Activated T-cell treated with anti-CD3 and anti-CD28 coated beads, Interleukin-2, amount 50 U/mL, for 48 hours (primary cell): ENCODE measurements at places on chromosomes 13 and 19.

DNA sequence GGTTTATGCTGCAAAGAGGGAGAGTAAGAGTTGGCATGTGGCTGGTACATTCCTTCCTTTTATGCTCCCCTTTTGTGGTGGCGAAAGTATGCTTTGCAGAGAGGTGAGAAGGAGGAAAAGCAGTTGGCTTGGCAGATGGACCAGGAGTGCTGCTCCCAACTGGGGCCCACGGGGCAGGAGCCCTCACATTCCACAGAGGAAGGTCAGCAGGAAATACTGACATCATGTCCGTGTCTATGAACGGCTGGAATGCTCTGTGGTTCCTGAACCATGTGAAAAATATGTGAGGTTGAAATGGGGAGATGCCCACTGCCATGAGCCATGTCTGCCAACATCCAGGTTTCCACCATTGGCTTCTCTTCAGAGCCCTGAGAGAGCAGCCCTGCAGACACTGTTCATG is 33.3 kb upstream of the GAS6 start:
- no peak for DNase-seq

DNA sequence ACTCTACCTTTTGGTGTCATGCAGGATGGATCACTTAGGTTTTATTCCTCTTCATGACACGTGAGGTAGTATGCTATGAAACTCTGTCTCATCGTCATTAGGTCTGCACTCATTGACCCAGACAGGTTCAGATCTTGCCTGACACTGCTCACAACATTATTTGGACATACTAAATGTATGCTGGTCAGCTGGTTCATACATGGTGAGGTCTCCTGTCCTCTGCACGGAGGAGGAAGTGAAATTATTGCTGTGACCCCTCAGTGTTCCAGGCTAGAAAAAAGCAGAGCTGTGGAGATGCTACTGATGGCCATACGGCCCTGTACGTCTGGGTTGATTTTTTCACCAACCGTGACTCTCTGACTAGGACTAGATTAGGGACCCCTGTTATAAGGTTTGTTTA is 35.8 kb downstream of the LATS2 start:
- no peak for DNase-seq

GRCh38 chr19:51006406-51006805 is 5.0 kb upstream of the KLK8 start:
- no peak for DNase-seq

DNA sequence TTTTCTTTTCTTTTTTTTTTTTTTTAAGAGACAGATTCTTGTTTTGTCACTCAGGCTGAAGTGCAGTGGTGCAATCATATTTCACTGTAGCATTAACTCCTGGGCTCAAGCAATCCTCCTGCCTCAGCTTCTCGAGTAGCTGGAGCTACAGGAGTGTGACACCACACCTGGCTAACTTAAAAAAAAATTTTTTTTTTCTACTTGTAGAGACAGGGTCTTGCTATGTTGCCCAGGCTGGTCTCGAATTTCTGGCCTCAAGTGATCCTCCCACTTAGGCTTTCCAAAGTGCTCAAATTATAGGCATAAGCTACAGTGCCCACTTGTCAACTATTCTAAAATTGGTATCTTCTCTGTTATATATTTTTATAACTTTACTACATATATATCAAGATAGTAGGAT is 6.6 kb downstream of the ELF1 start:
- no peak for DNase-seq

- no peak for DNase-seq
Measured at GRCh38 chr19:34900245-34900644, 26.5 kb upstream of the ZNF30 start.

- no peak for DNase-seq
Measured at GRCh38 chr13:62305756-62306155, 890.1 kb upstream of the PCDH20 start.

DNA sequence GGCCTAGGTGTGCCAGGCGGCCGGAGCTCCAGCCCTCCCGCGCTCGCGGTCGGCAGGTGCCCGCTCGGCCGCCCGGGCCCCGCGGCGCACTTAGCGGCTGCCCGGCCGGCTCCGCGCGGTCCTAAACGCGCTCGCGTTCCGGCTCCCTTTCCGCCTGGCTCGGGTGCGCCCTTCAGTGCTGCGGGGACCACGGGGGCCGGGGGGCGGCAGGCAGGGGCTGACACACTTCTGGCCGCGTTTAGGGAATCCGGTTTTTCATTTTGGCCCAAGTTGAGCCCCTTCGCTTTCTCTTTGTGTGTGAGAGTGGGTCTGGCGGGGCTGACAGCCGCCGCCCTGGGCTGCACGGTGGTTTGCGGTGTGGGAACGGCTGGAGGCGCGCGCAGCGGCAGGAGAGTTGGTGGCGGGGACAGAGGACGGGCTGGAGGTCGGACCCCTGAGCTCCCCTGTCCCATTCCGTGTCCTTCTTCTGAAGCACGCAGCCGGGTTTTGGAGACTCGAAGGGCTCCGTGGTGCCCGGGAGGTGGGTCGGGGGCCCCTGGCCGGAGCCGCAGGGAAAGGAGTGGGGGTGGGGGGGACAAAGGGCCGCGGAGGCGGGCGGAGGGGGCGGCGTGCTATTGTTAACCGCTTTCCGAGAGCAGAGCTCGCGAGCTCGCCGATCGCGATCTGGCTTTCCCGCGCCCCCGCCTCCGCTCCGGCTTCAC is 3.1 kb downstream of the FGF9 start:
- DNase-seq, result peak; percentile 53

GRCh38 chr13:112835344-112835743 is 133.7 kb upstream of the MCF2L start:
- DNase-seq, result no peak

GRCh38 chr19:29866011-29866410 is 54.2 kb downstream of the CCNE1 start:
- no peak for DNase-seq

- DNase-seq, result no peak
Measured at GRCh38 chr13:74841123-74841522, 640.8 kb downstream of the TBC1D4 start.

DNA sequence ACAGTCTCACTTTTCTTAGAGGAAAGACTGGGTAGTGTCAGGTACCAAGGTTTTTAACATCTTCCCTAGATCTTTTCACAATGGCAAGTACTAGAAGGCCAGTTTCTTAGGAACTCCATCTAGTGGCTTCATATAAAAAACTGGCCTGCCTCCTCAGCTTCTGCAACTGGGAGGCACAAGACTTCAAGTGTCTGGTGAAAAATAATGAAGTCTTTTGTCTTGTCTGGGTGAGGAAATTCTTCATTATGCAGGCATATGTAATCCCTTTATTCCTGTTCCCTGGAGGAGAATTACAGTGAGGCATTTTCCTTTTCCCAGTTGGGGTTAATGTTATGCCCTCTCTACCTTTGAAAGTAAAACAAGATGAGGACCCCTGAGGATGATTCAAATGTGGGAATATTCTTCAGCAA is 300.5 kb downstream of the NALCN start:
- no peak for DNase-seq

GRCh38 chr13:60689571-60689970 is 292.6 kb downstream of the TDRD3 start:
- no peak for DNase-seq

GRCh38 chr19:41888926-41889325 is 5.9 kb downstream of the ARHGEF1 start:
- peak; percentile 40 for DNase-seq

GRCh38 chr13:34647379-34648150 is 294.5 kb upstream of the NBEA start:
- DNase-seq, result no peak

DNA sequence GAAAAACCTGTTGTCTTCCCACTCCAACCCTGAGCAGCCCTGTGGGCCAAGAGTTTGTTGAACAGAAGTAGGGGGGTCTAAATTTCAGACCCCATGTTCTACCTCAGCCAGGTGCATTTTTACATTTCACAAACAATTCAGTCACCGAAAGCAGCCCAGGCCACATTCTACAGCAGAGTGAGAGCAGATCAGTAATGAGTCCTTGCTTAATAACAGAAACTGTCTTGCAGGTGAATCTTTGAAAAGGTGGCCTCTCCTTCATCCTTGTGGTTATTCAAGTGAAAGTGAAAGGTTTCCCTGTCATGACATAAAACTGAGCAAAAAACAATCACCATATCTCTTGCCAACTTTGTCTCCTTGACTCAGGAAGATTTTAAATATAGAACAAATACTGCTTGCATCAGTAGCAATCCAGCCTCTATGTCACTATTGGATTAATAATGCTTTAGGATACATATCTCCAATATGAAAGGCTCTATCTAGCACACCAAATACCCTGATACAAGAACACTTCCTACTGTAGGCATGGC is 670.2 kb downstream of the DIAPH3 start:
- no peak for DNase-seq

DNA sequence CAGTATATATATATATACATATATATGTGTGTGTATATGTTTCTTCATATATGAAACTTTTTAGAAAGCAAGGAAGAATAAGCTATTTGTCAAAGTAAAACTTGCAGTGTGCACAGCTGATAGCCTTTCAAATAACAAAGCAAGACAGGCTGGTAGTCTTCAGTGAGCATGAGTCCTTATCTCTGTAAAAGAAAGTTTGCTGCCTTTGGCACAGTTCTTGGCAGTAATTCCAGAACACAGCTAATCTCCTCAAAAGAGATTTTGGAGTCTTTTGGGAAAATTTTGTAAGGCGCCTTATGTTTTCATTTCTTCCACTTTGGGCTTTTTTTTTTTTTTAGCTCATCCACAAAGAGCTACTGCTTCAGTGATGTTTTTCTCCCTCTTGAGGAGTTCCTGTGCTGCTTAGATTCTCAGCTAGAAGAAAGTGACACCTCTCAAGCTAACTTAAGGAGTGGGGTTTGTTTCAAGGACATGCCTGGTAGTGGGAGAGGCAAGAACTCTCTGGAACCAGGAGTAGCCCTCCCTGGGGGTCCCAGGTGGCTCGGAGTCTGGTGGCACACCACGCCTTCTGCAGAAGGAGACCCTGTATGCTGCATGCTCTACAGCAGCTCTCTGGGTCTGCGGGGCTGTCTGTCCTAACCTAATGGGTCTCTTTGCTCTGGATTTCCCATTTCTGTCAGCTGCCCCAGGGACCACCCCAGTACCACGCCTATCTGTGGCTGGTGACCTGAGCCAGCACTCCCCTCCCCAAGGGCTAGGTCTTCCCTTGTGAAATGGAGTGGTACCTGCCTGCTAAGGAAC is 58.8 kb downstream of the TNFRSF19 start:
- DNase-seq, result no peak

GRCh38 chr13:53848366-53848961 is 819.9 kb downstream of the OLFM4 start:
- no peak for DNase-seq

DNA sequence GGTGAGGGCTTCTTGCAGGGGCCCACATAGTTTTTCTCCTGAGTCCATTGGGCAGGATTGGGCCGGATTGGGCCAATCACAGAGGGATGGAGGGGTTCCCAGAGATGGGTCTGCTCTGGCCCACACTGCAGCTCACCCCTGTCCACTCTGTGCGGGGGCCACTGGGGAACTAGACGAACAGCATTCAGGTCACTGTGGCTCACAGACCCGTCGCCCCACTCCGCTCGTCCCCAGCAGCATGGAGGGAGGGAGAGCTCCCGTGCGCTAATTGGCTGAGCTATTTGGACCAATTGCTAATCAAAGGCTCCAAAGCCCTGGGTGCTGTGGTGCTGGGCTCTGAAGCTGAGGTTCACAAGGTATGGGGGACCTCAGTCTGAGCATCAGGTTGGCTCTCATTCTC is 11.3 kb downstream of the NACC1 start:
- no peak for DNase-seq

GRCh38 chr19:11401808-11402543 is 17.1 kb downstream of the RGL3 start:
- no peak for DNase-seq

GRCh38 chr13:74134777-74135325 is 647 bp upstream of the KLF12 start:
- peak; percentile 84 for DNase-seq

GRCh38 chr19:47499371-47499770 is 15.4 kb upstream of the KPTN start:
- DNase-seq, result no peak

DNA sequence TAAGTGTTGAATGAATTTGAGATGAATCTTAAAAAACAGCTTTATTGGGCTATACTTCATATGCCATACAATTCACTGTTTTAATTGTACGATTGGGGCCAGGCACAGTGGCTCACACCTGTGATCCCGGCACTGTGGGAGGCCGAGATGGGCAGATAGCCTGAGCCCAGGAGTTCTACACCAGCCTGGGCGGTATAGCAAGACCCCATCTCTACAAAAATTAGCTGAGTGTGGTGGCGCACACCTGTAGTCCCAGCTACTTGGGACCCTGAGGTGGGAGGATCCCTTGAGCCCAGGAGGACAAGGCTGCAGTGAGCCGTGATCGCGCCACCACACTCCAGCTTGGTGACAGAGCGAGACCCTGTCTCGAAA is 10.3 kb downstream of the ARID3A start:
- DNase-seq, result no peak
